Fibroblast of gingiva (primary cell): ENCODE measurements at places on chromosomes 16 and 17.

DNA sequence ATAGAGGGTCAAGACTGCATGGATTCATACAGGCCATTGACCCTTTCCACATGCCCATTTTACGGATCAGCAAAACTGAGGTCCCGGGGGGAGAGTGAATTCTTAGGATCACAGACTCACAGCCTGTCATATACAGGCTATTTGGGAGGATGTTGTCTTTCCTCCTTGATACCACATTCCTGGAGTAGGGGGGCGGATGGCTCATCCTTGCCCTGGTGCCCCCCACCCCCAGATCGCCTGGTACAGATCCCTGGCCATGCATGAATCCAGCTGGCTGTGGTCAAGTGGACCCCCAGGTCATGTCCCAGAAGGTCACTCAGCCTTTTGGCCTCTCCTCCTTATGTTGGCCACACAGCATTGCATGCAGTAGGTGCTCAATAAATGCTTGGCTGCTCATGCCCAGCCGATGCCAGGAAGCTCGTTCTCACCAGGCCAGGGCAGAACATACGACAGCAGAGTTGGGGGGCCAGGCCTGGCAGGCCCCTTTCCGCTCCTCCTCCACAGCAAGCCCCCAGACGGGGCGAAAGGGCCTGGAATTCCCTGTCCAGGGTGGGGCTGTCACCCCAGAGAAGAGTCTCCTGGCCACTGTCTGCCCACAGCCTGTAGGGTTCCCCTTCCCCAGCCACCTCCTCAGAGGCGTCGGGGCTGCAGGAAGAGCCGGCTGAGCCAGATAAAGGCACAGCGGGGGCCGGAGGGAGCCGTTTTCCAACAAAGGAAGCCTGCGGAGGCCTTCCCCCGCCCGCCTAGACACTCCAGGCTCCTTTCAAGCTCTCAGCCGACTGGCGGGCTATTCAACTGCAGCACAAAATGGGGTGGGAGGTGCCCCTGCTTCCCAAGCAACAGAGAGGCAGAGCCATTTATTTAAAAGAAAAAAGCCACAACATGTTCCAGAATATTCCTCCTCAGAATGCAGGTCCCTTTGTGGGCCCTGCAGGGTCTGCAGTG lies 215.7 kb upstream of the CIBAR2 start:
- DNase-seq: no peak

DNA sequence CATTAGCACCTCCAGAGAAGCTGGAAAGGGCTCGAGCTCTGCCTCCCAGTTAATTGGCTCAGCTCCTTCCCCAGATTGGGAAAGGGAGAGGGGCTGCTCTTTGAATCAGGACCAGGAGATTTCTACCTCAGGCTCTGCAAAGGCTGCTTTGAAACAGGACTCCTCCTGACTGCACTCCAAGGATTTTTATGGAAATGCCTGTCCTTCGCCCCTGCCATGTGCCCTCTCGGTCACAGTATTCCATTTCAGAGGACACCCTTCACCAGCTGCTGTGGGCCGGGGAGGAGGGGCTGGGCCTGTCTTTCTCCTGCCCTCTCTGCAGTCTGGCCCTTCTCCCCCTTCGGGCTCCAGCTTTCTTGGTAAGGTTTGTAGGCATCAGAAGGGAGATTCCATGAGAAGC lies 13.6 kb downstream of the MRM1 start:
- DNase-seq: no peak

DNA sequence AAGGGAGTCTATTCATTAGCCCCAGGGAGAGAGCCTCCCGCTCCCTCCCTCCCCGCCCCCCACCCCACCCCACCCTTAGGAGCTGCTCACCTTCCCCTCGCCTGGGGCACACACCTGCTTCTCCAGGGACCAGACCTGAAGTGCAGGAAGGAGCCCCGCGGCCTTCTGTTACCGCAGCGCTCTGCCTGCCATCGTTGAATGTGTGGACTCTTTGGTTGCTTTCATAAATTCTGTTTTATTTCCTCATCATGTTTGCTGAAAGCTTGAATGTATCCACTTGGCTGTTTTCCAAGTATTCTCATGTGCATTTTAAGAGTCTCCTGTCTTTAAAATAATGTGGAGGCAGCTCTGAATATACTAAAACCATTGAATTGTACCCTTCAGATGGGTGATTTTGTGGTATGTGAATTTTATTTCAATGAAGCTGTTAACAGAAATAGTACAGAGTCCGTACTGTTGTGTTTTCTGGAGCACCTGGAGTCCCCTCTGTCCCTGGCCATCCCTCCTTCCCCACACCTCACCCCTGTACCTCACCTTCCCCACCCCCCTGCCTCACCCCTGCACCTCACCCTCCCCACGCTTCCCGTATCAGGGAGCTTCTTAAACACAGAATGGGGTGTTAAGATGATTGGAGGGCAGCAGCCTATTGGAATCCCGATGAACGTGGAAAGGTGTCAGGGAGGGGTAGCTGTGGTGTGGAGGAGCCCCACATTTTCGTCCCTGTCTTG lies 25.5 kb downstream of the RAB11FIP3 start:
- DNase-seq: no peak

DNA sequence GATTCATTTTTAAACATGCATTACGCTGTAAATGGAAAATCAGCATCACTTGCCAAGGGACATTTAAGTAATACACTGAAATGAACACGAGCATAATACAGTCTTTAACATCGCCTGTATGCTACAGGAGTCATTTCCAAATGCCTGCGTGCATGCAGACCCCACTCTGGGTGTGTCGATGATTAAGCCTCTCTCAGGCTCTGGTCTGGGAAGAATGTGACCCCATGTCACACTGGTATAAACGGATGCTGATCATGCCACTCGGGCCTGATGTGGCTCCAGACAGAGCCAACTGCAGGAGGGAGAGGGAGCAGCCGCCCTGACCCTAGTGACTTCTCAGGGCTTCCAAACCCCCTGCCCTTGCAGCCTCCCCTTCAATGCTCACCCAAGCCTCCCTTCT lies 10.8 kb downstream of the EMP2 start:
- DNase-seq: peak; percentile 23

DNA sequence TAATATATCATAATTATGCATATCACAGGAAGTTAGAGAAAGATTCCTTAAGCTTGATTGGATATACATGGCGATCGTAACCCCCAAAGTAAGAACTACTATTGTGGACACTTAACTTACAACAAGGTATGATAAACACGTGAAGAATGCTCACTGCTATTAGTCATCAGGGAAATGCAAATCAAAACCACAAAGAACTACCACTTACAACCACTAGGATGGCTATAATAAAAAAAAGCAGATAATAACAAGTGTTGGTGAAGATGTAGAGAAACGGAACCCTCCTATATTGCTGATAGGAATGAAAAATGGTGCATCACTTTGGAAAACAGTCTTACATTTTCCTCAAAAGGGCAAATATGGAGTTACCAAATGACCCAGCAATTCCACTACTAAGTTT lies 265.9 kb downstream of the SLC39A11 start:
- DNase-seq: no peak

DNA sequence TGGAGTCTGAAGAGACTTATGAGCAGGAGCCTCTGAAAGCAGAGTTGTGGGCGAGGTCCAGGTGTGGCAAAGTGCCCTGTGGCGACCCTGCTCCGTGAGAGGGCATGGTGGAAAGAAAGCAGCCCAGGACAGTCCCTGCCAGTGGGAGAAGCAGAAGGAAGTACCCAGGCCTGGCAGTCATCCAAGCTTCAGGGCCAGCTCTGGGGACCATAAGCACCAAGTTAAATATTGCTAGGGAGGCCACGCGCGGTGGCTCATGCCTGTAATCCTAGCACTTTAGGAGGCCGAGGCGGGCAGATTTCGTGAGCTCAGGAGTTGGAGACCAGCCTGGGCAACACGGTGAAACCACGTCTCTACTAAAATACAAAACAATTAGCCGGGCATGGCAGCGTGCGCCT lies 4.9 kb upstream of the ASGR1 start:
- no peak for DNase-seq

GRCh38 chr17:72254808-72255449 lies 134.1 kb downstream of the SOX9 start:
- no peak for DNase-seq

- DNase-seq: no peak
Measured at GRCh38 chr16:84548971-84549844, 44.7 kb upstream of the MEAK7 start.

GRCh38 chr16:23823475-23824384 lies 12.1 kb upstream of the PRKCB start:
- no peak for DNase-seq

DNA sequence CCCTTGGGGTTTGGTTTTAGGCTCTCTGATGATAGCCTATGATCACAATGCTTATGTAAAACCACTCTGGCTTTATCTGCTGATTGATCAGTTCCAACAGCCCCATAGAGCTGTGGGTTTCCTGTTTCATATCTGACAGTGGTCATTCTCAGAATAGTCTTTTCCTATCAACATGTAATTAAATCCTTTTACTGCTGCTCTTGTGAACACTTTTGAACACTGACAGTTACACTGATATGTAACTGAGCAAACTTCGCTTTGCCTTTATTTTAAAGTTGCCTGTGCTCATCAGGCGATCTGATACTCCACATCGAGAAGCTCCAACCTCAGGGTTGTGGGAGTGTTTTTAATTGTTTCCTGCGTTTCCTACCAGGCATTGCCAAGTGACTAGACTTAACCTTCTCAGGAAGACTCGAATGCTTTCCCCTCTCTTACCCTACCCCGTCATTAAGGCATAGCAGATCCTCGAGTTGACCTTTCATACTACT lies 17.3 kb upstream of the CLEC18B start:
- no peak for DNase-seq

- no peak for DNase-seq
Measured at GRCh38 chr16:50311891-50312501, 45.6 kb downstream of the ADCY7 start.

GRCh38 chr16:57427824-57428223 lies 19.4 kb downstream of the CIAPIN1 start:
- DNase-seq: peak; percentile 13

DNA sequence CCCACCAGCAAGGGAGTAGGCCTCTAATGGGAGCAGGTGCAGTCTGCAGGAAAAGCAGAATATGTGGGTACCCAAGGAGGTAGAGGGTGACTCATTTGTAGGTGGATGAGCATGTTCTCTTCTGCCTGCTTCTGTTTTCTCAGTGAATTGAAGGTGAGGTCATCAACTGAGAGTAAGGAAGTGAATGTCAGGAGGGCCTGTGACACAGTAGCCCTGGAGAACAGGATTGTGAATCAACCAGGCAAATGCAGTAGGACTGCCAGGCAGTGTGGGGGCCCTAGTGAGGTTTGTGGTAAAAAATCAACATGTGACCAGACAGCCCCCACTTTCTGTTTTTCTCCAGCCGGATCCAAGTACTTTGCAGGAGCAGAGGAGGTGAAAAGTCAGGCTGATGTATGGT lies 150.5 kb upstream of the SOX9 start:
- DNase-seq: no peak

DNA sequence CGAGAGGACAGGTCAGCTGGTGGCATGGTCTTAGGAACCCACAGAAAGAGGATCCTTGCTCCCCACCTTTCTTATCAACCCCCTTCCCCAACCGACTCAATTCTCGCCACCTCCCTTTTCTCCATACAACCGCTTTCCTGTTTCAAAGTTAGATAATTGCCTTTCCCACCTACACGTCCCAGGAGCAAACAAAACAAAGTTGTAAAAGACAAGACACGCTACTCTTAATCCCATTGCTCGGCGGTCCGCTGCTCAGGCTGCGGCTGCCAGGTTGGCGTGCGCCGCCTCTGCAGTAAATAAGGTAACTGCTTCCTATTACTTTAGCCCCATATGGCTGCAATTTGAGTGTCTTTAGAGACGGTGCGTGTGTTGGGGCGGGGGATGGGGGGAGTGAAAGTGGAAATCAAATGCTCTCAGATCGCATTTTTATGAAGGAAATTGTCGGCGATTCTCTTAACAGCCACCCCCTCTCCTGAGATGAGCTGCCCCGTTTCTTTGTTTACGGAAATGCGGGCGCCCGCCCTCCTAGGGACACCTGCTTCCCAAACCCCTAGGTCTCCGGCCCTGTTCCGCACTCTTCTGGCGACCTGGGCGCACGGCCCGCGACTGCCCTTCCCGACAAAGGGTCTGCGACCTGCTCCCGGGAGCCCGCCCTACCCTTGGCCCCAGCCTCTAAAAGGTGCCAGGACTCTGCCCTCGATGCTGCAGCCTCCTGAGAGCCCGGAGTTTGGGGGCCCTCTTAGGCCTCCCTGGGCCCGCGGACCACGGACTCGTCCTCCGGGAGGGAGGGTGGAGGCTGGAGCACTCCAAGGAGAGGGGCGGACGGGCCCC lies 3.7 kb upstream of the CBX8 start:
- peak; percentile 54 for DNase-seq

- DNase-seq: peak; percentile 96
Measured at GRCh38 chr16:10828851-10829366, 10.3 kb upstream of the TVP23A start.

GRCh38 chr17:30829022-30829421 lies 2.7 kb upstream of the ATAD5 start:
- DNase-seq: no peak

DNA sequence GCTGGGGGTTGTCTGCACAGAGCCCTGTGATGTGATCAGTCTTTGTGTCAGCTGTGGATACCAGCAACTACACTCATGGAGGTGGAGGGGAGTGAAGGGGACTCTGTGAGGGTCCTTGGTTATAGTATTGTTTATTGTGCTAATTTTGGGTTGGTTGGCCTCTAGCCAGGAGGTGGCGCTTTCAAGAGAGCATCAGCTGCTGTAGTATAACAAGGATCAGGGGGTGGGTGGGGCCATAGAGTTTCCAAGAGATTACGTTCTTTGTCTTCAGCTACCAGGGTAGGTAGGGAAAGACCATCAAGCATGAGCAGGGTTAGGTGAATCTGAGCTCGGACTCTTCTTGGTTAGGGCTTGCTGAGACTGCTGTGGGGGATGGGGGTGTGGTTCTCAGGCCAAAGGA lies 97.1 kb upstream of the HS3ST3A1 start:
- no peak for DNase-seq

DNA sequence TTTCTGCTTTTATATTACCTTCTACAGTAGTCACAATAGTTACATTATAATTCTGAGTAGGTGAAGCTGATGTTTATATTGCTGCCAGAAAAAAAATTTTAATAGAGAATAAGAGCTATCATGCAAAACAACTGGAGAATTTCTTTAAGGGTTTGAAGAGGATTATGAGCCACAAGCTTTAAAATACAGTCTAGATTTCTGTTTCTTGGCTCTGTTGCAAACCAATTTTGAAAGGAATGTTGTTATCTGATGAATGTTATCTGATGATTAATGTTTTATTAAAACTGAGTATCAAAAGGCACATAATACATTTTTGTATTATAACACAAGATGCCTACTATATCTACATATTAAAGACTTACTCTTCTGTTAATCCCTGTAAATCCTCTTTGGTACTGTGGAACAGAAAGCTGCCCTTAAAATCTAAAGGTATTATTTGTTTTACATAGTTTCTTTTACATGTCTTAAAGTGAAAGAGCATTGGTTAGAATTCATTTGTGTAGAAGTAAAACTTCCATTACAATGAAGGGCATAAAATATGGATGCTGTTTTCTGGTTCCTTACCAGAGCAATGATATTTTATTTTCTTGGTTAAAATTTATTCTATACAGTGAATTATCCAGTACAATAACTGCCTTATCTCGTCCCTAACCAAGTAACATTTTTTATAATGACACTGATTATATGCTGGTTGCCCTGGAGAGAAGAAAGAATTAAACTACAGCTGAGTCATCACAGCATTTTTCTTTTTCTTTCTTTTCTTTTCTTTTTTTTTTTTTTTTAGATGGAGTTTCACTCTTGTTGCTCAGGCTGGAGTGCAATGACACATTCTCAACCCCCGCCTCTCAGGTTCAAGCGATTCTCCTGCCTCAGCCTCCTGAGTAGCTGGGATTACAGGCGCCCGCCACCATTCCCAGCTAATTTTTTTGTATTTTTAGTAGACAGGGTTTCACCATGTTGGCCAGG lies 205.7 kb downstream of the TANC2 start:
- DNase-seq: no peak
